Prostate gland (tissue), 2 donors: ENCODE measurements at places on chromosomes 12 and 14. TPM values are rescaled to one million over a fixed set of nuclear protein-coding genes. Genes with fewer than 3 reads are reported as not detected.

GALNT16 gene
- 2.0 TPM for total RNA-seq

KRT2 gene
- total RNA-seq = 5.1 TPM

MGP gene
- total RNA-seq = 388 TPM

DNA sequence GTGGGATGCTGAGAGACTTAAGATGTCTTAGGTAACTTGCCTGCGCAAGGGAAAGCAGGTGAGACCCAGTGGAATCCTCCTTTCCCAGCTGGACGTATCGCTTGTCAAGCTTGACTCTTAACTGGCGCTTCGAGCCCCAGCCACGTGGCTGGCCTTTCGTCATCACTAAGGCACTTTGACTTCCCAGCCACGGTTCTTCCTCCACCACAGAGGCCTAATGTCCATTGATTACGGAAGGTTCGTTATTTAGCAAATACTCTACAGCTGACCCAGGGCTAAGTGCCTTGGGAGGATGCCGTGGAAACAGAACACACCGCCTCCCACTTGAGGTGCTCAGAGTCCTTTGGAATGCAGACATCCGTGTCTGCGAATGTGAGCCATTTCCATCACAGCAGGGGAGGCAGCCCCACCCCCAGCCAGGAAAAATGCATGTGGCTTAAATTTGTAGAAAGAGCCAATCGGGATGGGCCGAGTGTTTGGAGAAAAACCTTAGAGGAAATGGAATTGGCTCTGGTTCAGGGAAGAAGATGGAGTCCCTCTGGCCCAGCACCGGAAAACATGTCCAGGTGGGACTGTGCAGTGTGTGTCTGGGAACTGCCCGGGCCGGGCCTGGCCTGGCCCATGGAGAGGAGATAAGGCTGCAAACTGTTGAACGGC, 115.7 kb downstream of the PLXNC1 start:
- DNase-seq = no peak
- no peaks in the 10 kb centered on the region for H3K36me3 ChIP-seq
- H3K27me3 ChIP-seq = no peaks in the 10 kb centered on the region
